ENCODE measurements at places on chromosomes 4 and X. TPM values are rescaled to one million over a fixed set of nuclear protein-coding genes. Genes with fewer than 3 reads are reported as not detected.

GRCh38 chrX:34288782-34289181 is 156.7 kb upstream of the FAM47A start:
- no peak overlapping the region for H3K4me3 ChIP-seq
- no peak for DNase-seq
- no peaks in the 10 kb centered on the region for H3K4me1 ChIP-seq
- no peak overlapping the region for H3K27ac ChIP-seq

GRCh38 chr4:63558709-63559108 is 850.5 kb downstream of the TECRL start:
- no peaks in the 10 kb centered on the region for H3K4me1 ChIP-seq
- H3K36me3 ChIP-seq, result no peaks in the 10 kb centered on the region
- H3K27ac ChIP-seq, result no peak overlapping the region
- no peak for DNase-seq
- H3K27me3 ChIP-seq, result no peaks in the 10 kb centered on the region
- no peak overlapping the region for H3K4me3 ChIP-seq

GABRG1 gene
- total RNA-seq, result not detected

CPZ gene
- total RNA-seq, result not detected

DNA sequence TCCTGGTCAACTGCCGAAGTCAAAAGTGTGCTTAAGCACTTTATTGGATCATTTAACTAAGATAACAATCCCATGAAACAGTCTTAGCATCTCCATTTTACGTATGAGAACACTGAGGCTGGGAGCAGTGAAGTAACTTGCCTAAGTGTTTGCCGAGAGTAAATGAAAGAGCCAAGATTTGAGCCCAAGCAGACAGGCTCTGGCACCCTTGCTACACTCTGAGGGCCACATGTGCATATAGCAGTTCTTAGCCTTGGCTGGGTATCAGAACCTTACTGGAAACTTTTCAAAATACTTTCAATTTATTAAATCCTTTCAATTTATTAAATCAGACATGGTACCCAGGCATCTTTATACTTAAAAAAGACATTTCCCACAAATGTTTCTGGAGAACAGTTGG is 225.9 kb downstream of the NR3C2 start:
- H3K27ac ChIP-seq, result peak overlapping the region; percentile 26
- H3K27me3 ChIP-seq, result no peaks in the 10 kb centered on the region
- H3K36me3 ChIP-seq, result no peaks in the 10 kb centered on the region
- DNase-seq, result no peak
- H3K4me1 ChIP-seq, result peaks cover 44% of the 10 kb centered on the region
- H3K4me3 ChIP-seq, result no peak overlapping the region

- H3K4me3 ChIP-seq, result no peak overlapping the region
- H3K27ac ChIP-seq, result no peak overlapping the region
- no peaks in the 10 kb centered on the region for H3K36me3 ChIP-seq
- no peaks in the 10 kb centered on the region for H3K27me3 ChIP-seq
These were observed 81.5 kb upstream of the TEX13D start for GRCh38 chrX:124250835-124251437.

- H3K4me1 ChIP-seq, result no peaks in the 10 kb centered on the region
- no peak for DNase-seq
- no peaks in the 10 kb centered on the region for H3K36me3 ChIP-seq
- H3K27ac ChIP-seq, result no peak overlapping the region
- H3K4me3 ChIP-seq, result no peak overlapping the region
These were observed 368.7 kb upstream of the FAM241A start for GRCh38 chr4:111776561-111776960.

GRCh38 chr4:78651250-78651860 is 99.8 kb downstream of the ANXA3 start:
- peaks cover 15% of the 10 kb centered on the region for H3K4me1 ChIP-seq
- no peaks in the 10 kb centered on the region for H3K36me3 ChIP-seq
- DNase-seq, result no peak
- H3K4me3 ChIP-seq, result no peak overlapping the region

GRCh38 chr4:169210504-169211118 is 60.1 kb downstream of the SH3RF1 start:
- H3K36me3 ChIP-seq, result no peaks in the 10 kb centered on the region
- no peak for DNase-seq
- H3K27me3 ChIP-seq, result no peaks in the 10 kb centered on the region
- H3K27ac ChIP-seq, result no peak overlapping the region

DNA sequence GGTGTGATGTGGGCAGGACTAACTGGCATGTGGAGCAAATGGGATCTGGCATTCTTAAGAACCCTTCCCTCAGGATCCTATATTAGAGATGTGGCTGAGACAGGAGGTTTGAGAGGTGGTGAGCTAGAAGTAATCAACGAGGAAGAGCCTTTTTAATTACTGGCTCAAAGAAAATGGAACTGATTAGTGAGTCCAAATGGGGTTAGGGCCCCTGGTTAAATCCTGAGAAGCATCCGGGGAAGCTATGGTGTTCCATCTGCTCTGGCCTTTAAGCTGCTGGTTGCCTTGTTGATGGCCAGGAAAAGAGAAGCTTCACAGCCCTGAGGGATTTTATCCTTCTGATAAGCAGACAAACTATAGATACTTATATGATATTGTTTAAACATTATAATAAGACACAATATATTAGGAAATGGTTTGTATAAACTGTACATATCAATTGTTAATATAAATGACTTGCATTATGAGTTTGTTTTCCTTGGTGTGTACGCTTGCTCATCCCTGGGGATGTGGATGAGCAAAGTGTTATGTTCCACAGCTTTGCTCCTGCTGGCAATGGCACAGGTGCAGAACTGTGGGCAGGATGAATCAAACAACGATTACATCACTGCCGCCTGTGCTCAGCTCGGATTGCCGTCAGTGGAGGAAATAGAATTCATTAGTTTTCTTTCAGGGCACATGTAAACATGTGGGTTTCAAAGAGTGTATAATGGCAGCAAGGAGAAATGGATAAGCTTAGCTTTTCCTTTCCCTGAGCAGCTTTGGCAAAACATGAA is 328.6 kb upstream of the ARX start:
- H3K36me3 ChIP-seq, result no peaks in the 10 kb centered on the region
- no peak overlapping the region for H3K4me3 ChIP-seq
- DNase-seq, result no peak
- no peaks in the 10 kb centered on the region for H3K27me3 ChIP-seq
- H3K4me1 ChIP-seq, result no peaks in the 10 kb centered on the region

NLRP2B gene
- not detected for total RNA-seq

SORBS2 gene
- total RNA-seq, result 987 TPM

ACTRT1 gene
- not detected for total RNA-seq

GRCh38 chr4:177371461-177371860 is 61.8 kb downstream of the NEIL3 start:
- no peaks in the 10 kb centered on the region for H3K4me1 ChIP-seq
- no peaks in the 10 kb centered on the region for H3K36me3 ChIP-seq
- no peaks in the 10 kb centered on the region for H3K27me3 ChIP-seq

GRCh38 chrX:21666679-21667078 is 8.5 kb upstream of the KLHL34 start:
- H3K27me3 ChIP-seq, result peaks cover 2% of the 10 kb centered on the region
- no peak for DNase-seq
- H3K36me3 ChIP-seq, result no peaks in the 10 kb centered on the region
- no peak overlapping the region for H3K4me3 ChIP-seq

DNA sequence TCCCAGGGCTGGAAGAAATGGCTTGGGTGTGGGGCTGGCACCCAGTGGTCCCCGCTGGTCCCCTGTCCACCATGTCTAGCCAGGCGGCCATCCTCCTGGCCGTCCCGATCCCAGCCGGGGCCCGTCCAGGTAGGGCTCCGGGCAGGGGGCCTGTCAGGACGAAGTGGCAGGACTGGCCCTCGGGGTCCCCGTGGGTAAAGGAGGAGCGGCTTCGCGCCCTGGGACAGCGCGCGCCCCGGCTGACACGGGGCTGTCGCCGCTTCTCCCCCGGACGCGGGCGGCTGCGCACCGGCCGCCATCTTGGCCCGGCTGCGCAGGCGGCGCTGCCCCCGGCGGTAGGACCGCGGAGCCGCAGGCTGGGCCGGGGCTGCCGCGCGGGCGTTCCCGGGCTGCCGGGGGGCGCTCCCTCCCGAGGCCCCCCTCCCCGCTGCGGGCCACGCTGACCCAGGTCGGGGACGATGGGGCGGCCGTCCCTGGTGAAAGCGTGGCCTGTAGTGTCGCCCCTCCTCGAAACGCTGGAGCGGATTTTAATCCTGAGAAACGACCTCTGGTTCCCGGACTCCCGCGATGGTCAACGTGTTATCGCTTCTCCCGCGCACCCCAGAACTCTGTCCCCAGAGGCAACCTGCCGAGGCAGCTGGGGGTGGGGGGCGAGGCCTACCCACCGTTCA is 60.4 kb upstream of the BCOR start:
- no peaks in the 10 kb centered on the region for H3K27me3 ChIP-seq
- H3K4me3 ChIP-seq, result peak overlapping the region; percentile 27
- no peaks in the 10 kb centered on the region for H3K36me3 ChIP-seq
- peak; percentile 63 for DNase-seq

DNA sequence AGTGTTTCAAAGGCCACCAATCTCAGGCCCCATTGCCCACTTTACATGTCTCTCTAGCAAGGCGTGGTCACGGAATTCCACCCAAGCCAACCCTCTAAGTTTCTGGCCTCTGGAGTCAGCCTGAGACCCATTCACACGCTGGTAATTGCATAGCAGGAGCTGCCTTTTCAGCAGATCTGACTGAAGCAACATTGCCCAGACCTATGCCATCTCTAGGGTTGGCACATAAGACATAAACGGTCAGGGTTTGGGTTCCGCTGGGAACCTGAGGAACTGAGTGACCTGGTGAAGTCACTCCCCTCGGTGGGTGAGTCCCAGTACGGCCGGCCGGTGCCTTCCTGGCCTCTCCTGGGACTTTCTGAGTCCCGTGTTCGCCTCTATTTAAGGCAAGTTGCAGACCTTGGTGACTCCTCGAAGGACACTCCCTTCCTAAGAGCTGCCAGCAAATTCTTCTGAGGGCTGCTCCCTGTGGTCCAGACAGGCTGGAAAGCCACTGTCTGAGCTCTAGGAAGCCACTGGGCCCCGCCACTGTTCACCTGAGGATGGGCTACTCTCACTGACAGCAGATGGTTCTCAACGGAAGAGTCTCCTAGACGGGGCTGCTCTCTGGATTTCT is 15.9 kb downstream of the CTAG1A start:
- H3K27ac ChIP-seq, result no peak overlapping the region
- no peaks in the 10 kb centered on the region for H3K27me3 ChIP-seq
- no peak for DNase-seq

Measured in heart left ventricle (tissue), 16 donors.